ENCODE measurements at places on chromosomes 7 and 10.

- DNase-seq = no peak
These were observed at the start of gene BMPER for GRCh38 chr7:33905389-33906032. BMPER (plus strand) TSS chr7:33905539; CDS start chr7:33905614, 75 bp downstream.

GRCh38 chr10:132742837-132743194, 43.1 kb downstream of the NKX6-2 start:
- no peak for DNase-seq

- no peak for DNase-seq
These were observed 11.2 kb downstream of the GPR146 start for GRCh38 chr7:1055491-1055955.

DNA sequence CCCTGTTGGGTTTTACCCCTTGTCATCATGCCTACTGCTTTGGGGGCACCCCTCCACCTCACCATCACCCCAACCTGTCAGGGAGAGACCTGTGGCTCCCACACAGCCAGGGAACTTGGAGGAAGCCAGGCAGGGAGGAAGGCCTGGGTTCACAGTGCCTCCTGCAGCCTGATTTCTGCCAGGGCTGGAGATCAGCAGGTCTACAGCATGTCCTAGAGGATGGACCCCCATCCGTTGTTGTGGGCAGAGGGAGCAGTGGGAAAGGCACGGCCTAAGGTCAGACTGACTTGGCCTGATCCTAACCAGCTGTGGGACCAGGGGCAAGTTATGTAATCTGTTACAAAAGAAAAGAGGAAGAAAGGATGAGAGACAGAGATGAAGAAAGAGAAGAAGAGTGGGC, 28.2 kb downstream of the ZCCHC24 start:
- no peak for DNase-seq

DNA sequence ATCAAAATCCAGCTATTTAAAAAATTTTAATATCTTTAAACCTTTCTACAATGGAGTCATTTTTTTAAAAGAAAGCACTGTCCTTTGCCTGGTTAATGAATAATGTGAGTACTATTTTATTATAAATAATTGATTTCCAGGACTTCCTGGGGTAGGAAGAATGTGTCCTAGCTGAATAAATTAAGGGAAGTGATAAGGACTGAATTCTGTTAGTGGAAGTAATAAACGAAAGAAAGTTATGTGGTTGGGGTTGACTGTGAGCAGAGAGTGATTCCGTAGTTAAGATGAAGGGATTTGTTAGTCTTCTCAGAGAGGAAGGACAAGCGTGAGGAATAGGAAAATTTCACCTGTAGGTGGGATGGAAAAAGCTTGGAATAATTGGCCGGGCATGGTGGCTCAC, 59.1 kb downstream of the AHCYL2 start:
- DNase-seq = no peak

DNA sequence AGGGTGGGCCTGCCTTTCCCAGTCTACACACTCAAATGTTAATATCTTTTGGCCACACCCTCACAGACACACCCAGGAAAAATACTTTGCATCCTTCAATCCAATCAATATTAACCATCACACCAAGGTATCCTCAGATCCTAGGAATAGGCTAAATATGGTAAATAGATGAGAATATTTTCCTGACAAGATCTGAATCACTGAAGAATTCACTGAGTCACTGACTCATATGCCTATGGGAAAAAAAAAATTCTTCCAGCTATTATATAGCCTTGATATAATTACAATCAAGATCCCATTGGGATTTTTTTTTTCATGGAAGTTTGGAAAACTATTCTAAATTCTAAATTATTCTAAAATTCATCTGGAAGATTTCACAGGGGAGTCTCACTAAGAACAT, 65.8 kb downstream of the INHBA start:
- DNase-seq = no peak

DNA sequence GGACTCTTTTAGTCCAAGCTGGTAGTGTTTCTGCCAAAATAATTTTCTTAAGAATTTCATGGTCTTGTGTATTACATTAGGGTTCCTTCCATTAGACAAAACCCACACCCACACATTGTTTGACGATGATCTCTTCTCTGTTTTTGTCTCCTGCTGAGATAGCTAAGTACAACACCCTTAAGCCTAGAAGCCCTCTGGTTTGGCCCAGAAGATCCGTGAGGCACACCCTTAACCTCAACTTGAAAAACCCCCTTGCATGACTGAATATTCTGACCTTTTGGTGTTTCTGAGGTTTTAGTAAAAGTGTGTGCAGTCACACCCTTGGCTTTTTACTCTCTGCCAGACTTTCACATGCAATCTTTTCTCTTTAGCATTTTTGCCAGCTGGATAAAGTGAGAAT, 29.3 kb upstream of the ERCC6 start:
- peak; percentile 26 for DNase-seq

DNA sequence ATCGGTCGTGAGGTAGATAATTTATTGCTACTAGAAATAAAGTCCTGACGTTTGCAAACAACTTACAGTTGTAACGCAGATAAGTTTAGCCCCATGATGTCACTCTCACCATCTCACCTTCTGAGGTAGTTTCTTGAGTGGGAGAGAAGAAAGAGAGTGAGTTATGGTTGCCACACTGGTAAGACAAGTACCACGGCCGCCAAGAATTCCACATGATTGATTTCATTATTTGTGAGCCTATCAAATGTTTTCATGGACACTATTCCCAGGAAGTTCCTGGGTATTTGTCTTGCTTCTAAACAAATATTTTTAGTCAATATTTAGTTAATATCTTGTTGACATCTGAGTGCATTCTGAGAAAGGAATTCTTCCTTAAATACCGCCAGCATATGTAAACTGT, 339.4 kb upstream of the KIAA1217 start:
- DNase-seq = no peak

- no peak for DNase-seq
These were observed 400.1 kb downstream of the TNS3 start for GRCh38 chr7:47181746-47182361.

- no peak for DNase-seq
These were observed 188.8 kb downstream of the ZNF438 start for GRCh38 chr10:30842894-30843293.

GRCh38 chr7:101993311-101993710, 175.9 kb downstream of the CUX1 start:
- no peak for DNase-seq

DNA sequence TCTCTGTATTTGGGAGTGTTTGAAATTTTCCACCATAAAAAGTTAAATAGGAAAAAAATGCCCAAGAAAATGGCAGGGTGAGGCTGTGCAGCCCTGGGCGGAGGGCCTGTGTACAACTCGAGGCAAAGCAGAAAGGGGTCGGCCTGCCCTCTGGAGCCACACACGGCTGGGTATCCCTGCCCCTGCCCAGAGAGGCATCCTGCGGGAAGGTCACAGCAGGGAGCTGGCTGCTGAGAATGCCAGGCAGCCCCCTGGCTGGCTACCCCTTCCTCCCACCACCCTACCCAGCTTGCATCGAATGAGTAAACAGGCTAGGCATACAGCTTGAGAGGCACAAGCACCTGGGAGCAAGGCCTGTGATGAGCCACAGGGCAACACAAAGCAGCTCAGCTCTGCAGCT, 46.1 kb downstream of the CAMK2B start:
- no peak for DNase-seq

- no peak for DNase-seq
These were observed 22.8 kb downstream of the GNA12 start for GRCh38 chr7:2821161-2821841.

DNA sequence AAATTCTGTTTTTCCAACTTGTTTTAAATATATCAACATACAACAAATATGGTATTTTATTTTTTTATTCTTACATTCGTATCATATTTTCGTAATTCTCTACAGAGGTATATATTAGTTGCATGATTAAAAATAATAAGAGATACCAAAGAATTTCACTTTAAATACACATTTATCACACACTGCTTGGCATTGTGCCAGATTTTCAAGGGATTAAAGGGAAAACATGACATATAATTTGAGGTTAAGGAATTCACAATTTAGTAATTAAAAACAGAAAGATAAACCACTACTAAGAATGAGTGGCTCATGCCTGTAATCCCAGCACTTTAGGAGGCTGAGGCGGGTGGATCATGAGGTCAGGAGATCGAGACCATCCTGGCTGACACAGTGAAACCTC, 484.7 kb upstream of the SORCS1 start:
- DNase-seq = no peak

DNA sequence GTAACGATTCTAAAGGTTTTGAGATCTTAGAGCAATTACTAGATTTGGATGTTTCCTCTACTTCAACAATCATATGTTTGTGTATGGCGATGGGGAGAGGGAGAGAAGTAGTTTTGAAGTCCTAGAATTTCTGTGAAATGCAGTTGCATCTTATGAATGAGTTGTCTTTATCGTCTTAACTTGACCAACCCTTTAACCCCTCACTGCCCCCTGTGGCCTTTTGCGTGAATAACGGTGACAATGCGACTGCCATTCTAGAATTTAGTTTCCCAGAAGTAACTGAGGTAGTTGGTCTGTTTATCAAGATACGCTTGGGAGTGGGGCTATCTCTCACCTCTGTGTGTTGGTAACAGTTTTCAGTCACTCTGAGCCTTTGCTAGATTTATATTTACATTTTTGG, 204.6 kb downstream of the HDAC9 start:
- no peak for DNase-seq

- DNase-seq = no peak
These were observed 141.1 kb downstream of the DIP2C start for GRCh38 chr10:548238-548901.

DNA sequence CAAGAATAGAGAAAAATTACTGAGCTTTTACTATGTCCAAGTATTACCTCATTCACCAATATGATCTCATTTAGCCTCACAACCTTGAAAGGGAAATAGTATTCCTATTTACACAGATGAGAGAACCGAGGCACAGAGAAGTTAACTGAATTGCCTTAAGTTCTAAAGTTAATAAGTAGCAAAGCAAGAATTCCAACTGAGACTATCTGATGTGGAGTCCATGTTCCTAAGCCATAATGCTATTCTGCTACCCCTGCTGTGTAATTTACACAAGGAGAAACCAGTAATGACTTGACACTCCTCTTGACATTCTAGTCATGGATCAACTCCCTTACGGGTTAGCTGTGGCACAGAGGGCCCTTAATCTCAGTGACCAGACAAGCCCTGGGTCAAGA, 60.7 kb downstream of the ABCB4 start:
- no peak for DNase-seq

- DNase-seq = no peak
These were observed 27.1 kb downstream of the SKIDA1 start for GRCh38 chr10:21498377-21498776.

GRCh38 chr10:97002670-97003069, 170.6 kb downstream of the LCOR start:
- DNase-seq = no peak

GRCh38 chr7:20561908-20562307, 53.6 kb upstream of the ABCB5 start:
- DNase-seq = no peak

DNA sequence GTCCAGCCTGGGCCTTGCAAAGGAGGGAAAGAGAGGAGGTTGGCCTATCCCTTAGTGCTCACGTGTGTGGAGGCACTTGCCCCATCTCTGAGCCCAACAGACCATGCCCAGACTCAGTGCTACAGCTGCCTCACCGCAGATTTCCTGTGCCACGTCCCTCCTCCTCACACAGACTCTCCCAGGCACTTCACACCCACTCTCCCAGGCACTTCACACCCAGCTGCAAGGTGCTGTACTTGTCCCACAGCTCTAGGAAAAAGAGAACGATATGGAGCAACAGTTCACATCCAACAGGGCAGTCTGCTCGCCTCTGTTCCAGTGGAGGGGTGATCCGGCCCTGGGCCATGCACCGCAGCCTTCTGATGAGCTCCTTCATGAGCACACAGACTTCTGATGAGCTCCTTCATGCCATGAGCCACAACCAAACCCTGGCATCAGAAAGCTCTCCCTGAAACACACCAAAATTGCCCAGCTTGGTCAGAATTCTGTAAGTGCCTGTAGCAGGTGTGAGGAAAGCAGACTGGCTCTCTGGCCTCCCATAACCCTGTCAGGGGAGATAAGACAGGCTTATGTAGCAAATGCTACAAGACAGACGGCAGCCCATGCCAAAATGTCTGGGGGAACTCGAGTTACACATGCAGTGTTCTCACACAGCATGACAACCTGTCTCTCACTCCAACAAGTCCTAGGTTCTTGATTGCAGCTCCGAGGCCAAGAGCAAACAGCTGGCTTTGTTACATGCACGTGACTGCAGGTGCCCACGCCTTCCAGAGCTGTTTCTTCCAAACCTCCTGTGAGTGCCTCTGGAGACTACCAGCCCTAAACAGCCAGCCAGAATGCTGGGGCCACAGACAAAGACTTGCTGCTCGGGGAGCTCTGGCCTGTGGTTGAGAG, 348.5 kb downstream of the GRID1 start:
- DNase-seq = no peak

GRCh38 chr10:112696592-112696991, 249.6 kb downstream of the VTI1A start:
- no peak for DNase-seq

- peak; percentile 26 for DNase-seq
These were observed 279.5 kb upstream of the AKR1E2 start for GRCh38 chr10:4546500-4546899.

DNA sequence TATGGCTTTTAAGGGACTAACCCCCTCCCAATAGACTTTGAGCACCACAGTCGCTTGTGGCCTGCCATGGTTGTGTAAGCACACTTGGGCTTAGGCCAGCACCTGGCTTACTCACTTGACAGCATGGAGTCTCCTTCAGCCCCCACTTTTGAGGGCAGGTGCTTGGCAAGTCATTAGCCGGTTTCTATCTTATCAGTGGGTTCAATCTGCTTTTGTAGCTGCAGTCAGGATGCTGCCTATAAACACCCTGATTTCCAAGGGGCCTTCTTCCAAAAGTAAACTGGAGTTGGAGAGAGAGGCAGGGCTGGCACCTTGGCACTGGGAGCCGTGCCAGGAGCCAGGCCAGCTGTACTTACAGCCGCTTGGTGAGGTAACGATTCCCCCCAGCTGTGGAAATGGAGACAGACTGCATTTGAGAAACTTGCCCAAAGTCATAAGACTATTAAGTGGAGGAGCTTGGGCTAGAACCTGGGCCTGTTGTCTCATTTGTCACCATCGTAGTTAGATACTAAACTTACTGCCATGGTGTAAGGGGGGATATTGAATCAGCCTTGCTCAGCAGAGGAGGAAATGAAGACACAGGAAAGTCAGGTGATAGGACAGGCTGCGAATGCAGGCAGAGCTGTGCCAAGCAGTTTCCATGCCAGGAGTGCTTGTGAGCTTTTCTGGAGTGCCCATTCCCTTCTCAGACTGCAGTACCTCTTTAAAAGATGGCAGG, 92.2 kb upstream of the EFCAB10 start:
- no peak for DNase-seq

- no peak for DNase-seq
These were observed 530.9 kb downstream of the PTPRN2 start for GRCh38 chr7:158056761-158057160.

DNA sequence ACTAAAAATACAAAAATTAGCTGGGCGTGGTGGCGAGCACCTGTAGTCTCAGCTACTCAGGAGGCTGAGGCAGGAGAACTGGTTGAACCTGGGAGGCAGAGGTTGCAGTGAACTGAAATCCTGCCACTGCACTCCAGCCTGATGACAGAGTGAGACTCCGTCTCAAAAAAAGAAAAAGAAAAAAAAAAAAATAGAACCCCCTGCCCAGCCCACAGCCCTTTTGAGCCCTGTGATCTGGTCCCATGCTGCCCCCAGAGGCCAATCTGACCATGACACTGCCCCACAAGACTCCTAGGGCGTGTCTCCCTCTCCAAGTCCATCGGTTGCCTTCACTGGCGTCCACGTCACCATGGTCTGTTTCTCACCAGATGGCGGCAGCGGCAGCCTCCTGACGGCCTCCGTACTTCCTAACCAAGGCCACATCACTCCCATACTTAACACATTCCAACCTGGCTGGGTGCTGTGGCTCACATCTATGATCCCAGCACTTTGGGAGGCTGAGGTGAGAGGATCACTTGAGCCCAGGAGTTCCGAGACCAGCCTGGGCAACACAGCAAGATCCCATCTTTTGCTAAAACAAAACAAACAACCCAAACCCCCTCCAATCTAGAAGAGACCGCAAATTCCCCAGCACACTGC, 18.0 kb downstream of the STX1A start:
- peak; percentile 41 for DNase-seq
